Activated naive CD4-positive, alpha-beta T cell treated with Interleukin-2 at 50 U/mL for 16 hours (primary cell): ENCODE measurements at places on chromosomes 13 and 19.
A peak's percentile ranks its signal among the peaks of the same experiment; 100 is the strongest.

DNA sequence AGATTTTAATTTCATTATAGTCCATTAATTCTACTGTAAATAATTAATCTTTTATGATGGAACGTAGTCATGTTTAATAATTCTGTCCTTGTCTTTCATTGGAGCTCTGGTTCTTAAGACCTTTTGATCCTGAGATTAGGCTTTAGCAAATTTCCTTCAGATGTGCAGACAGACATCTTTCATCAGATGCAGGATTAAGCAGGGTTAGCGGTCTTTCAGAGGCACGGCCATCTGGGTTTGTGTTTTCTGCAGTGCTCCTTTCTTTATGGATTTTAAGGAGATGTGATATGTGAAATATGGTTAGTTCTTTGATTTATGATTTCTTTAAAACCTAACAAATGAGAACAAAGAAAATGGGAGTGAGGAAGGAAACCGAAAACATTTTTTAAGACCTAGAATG is 643.9 kb upstream of the SGCG start:
- no peak for DNase-seq

- no peak for DNase-seq
Observed at GRCh38 chr13:44648392-44649103, 72.4 kb upstream of the TSC22D1 start.

- no peak for DNase-seq
Observed at GRCh38 chr19:4068047-4068966, 1.6 kb upstream of the ZBTB7A start.

- DNase-seq = peak; percentile 48
Observed at GRCh38 chr13:99425485-99426341, 75.6 kb upstream of the TM9SF2 start.

- no peak for DNase-seq
Observed at GRCh38 chr13:98766697-98767096, 14.2 kb upstream of the SLC15A1 start.

GRCh38 chr19:17041976-17042375 is 15.4 kb upstream of the CPAMD8 start:
- DNase-seq = no peak

- no peak for DNase-seq
Observed at GRCh38 chr19:56272161-56272798, at the start of gene EDDM13. Gene EDDM13, plus strand, starts transcription at chr19:56272748. Its CDS starts 87 bp downstream, at chr19:56272835.

DNA sequence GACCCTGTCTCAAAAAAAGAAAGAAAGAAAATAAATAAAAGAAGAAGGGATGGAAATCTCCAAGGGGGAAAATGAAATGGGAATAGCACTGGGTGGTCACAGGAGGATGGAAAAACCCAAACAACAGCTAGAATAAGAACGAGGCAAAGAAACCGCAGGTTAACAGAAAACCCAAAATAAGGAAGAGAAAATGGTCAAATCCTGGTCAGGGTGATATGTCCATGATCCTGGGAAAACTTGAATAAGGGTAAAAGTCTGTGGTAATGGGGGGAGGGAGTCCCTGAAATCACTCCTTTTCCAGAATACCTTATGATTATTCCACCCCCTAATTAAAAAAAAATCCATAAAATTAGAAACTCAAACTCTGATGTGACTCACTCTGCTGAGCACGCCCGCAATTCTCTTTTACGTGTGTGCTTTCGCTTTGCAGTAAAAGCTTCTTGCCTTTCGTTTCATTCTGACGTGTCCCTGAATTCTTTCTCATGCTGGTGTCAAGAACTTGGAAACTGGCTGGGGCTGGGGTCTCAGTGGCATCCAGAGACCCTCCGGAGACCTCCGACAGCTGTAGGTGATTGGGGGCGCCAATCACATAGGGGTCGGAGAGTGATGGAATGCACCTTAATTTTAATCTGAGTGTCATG is 4.3 kb upstream of the NAXD start:
- peak; percentile 38 for DNase-seq

GRCh38 chr19:40219721-40220276 is 1.6 kb upstream of the TTC9B start:
- no peak for DNase-seq

GRCh38 chr19:43337737-43338136 is 15.7 kb upstream of the CD177 start:
- no peak for DNase-seq

GRCh38 chr19:1435378-1435989 is 2.7 kb upstream of the RPS15 start:
- DNase-seq = no peak

DNA sequence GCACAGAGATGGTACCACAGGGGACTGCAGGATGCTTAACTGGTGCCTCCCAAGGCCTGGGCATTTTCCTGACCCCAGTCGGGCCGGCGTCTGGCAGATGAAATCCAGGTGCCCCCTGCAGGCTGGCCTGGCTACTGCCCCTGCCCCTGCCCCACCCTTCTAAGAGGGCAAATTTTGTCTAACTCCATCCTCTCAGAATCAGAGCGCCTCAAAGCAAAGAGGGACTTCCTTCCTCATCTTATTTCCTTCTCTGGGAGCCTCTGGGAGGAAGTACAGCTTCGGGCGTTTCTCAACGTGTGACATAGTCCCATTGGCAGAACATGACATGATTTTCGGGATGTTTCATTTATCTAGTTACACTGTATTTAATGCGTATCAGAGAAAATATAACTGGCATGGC is 2.7 kb downstream of the PRKACA start:
- peak; percentile 67 for DNase-seq

- DNase-seq = no peak
Observed at GRCh38 chr13:42337808-42338600, 66.1 kb downstream of the AKAP11 start.

DNA sequence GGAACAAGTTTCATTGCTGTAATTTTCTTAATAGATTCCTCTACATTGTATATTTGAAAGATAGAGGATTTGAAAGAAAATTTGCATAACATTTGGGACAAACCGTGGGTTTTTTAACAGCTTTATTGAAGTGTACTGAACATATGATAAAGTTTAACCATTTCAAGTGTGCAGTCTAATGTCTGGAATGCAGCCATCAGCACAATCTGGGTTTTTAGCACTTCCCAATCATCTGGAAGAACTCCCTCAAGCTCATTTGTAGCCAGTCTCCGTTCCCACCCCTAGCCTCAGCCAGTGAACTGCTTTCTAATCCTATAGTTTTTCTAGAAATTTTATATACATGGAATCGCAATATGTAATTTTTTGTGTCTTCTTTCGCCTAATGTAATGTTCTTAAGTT is 12.6 kb downstream of the METTL21C start:
- DNase-seq = no peak

GRCh38 chr19:39802958-39803357 is 24.3 kb downstream of the LEUTX start:
- no peak for DNase-seq

GRCh38 chr19:30846102-30846501 is 473.9 kb downstream of the ZNF536 start:
- DNase-seq = no peak

DNA sequence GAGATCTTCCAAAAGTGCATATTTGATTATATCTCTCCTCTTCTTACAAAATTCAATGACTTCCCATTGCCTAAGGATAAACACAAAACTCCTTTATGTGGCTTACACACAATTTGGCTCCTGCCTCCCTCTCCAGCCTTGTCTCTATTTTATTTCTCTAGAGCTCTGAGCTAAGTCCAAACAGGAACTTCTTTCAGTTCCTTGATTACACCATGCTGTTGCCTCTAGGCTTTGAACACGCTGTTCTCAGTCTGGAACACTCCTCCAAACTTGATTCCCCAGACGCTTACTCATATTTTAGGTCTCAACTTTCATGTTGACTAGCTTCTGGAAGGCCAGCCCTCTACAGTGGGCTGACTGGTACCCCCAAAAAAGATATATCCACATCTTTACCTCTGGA is 258.5 kb downstream of the COG6 start:
- DNase-seq = no peak

- no peak for DNase-seq
Observed at GRCh38 chr19:15098460-15098859, 8.7 kb upstream of the SYDE1 start.

DNA sequence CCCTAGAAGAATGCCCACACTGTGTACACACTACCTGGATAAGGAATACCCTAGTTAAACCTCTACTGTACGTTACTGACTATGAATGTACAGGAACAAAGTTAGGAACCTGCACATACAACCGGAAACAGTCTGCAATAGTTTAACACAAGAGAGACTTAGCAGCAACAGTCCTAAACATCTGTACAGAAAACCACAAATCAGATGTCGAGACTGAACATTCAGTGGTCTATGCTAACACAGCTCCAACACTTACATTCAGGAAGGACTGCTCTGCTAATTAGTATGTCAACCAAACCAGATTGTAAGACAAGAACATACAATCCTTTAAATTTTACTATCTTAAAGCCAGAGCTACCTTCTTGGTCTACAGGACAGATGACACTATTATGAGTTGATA is 104.9 kb downstream of the ZNF429 start:
- no peak for DNase-seq

DNA sequence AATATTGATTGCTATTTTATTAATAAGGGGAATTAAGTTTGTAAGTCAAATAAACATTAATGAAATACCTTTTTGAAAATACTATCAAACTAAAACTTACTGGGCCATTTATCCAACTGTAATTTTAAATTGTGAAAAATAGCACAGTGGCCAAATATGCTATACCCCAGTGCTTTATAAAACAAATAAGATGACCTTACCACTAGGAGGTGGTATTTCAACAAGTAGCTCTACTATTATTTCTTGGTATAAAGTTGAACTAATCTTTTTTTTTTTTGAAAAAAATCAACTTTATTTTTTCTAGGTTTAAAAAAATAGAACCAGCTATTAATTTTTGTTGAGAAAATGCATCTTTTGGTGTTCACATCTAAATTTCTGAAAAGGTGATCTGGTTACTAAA is 14.7 kb downstream of the LACC1 start:
- DNase-seq = no peak

GRCh38 chr13:33722216-33722915 is 95.6 kb upstream of the RFC3 start:
- no peak for DNase-seq

GRCh38 chr19:43754253-43754502 is 584 bp downstream of the SMG9 start:
- DNase-seq = no peak

DNA sequence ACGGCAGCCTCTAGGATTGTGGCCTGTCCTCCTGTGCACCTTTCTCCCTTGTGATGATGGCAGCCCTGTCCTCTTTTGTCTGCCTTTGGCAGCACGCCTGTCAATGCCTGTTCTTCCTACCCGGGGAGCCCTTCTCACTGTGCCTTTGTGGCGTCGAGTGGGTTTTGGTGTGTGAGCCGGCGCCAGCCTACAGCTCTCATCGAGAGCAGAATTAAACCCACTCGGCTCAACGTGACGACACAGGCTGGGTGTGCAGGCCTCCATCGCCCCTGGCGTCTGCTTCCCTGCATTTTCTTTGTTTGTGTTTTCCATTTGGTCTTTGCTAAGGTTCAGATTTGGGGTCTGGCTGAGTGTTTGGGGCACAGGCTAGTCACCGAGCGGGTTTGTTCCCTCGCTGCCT is 34.4 kb downstream of the AP1M1 start:
- no peak for DNase-seq

DNA sequence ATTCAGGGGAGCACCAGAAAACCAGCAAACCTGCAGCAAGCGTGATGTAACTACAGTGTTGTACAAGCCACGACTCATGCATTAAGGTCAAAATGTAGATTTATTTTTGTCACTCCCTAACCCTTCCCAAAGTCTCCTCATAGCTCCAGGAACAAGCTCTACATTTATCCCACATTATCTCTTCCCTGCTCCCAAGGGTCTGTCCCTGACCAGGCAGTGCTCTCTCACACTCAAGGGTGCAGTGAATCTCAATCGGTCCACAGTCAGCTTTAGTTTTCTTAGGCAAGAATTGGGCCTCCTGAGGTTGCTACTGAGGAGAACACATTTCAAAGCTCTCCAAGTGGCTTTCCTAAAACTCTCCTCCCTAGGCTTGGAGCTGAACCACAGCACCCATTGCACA is 219.4 kb downstream of the NHLRC3 start:
- DNase-seq = no peak

DNA sequence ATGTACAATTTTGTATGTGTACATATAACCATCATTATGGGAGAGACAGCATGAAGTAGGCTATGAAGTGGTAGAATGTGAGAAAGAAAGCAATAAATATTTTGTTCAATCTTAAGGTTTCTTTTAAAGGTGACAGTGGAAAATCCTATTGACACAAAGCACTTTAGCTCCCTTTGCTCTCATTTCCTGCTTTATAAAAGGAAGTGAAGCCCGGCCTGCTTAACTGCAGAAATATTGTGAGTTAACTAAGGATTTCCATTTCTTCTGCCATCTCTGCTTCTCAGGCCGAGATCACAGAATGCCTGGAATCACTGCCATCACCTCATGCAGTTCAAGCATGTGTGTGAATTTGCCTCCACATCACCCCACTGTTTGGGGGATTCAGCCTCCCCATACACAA is 83.5 kb downstream of the FRY start:
- no peak for DNase-seq

- DNase-seq = no peak
Observed at GRCh38 chr13:51280379-51280940, 58.3 kb downstream of the FAM124A start.

GRCh38 chr13:38566023-38566422 is 120.9 kb upstream of the FREM2 start:
- no peak for DNase-seq

- peak; percentile 90 for DNase-seq
Observed at GRCh38 chr19:49664171-49665035, 1.3 kb downstream of the IRF3 start.

DNA sequence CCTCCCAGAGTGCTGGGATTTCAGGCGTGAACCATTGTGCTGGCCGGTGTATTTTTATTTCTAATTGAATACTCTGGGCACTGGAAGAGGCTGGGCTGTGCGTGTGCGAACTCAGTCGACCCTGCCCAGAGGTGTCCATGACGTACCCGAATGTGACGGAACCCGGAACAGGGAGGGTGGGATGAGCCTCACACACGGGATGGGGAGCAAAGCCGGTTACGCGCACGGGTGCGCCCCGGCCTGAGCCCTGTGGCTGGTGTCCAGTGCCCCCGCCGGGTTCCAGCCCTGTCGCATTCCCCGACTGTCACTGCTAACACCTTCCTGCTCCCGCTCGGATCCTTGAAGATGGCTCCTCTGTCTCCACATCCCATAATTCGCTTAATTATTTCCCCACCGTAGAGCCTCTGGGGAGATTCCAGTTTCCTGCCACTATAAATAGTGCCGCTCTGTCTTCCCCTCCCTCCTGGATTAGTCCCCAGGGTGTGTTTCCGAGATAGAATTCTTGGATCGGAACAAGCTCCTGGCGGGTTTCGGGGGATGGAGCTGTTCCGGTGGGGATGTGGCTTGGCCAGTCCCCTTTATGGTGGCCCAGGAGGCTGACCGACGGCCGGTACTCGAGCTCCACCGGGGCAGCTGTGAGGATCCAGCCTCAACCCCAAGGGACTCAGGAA is 22.0 kb downstream of the SBNO2 start:
- no peak for DNase-seq

- DNase-seq = no peak
Observed at GRCh38 chr13:76596216-76596615, 290.0 kb downstream of the KCTD12 start.
